ENCODE measurements at places on chromosomes 4 and X.

DNA sequence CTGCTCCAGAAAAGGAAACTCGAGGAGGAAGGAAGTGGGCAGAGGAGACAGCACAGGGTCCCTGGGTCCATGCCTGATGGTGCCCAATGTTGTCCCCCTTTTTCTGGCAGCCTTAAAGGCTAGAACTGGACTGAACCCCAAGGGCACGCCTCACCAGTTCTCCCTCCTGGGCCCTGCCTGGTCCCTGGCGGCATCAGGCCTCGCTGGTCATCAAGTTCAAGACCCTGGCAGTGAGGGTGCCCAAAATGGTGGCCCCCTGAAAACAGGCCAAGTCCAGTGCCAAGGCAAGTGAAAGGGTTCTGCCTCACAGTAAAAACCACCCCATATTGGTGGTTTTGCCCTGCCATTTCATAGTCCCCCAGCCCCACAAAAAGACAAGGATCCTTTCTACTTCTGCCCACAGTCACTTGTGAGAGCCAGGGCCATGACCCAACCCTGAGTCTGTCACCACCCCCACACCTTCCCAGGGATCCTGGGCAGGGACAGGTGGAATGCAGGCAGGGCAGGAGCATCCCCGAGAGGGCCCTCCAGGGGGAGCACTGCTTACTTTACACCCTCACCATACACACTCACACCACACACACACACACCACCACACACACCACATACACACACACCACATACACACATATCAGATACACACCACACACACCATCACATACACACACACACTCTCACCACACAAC lies 107.6 kb downstream of the DCTD start:
- no peak for DNase-seq

GRCh38 chrX:6660567-6661264 lies 125.8 kb upstream of the VCX3A start:
- DNase-seq: no peak

DNA sequence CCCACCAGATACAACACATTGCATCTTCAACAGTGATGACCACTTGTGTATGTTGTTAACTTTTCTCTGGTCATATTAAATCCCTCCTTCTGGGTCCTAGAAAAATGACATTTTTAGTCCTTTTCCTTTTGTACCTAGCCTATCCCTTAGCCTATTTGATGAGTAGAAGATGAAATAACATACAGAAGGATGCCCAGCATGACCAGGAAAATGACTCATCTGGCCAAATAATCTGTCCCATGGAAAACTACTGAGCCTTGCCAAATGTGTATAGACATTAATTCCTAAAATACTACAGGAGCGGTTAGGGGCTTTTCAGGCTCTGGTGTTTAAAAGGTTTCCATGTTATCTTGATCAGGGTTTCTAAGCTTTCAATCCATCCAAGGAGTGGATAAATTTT lies 129.0 kb upstream of the KCNIP4 start:
- DNase-seq: no peak

GRCh38 chrX:68413254-68413653 lies 20.0 kb downstream of the OPHN1 start:
- DNase-seq: no peak
